ENCODE measurements at places on chromosomes 2 and 18.
A peak's percentile ranks its signal among the peaks of the same experiment; 100 is the strongest.

GRCh38 chr2:112839407-112840067 is 3.0 kb upstream of the IL1B start:
- DNase-seq: peak; percentile 67

GRCh38 chr2:38237311-38237710 is 139.8 kb downstream of the ATL2 start:
- no peak for DNase-seq

- DNase-seq: peak; percentile 31
These were observed 132.0 kb downstream of the ALPK2 start for GRCh38 chr18:58496937-58497336.

DNA sequence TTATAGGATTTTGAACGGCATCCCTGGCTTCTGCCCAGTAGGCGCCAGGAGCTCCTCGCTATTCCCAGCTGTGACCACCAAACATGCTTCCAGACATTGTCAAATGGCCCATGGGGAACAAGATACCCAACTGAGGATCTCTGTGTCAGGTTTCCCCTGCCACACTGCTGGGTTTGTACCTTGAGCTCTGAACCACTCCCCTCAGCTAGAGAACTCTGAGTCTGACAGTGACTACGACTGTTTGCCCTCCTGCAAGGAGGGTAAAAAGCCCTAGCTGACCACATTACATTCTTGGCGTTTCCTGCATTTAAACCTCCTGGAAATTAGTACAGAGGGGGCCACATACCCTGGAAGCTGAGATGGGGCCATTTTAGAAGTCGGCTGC is 12.4 kb downstream of the LRRFIP1 start:
- no peak for DNase-seq

GRCh38 chr18:9494778-9495331 is 19.5 kb downstream of the RALBP1 start:
- no peak for DNase-seq

- DNase-seq: no peak
These were observed 209.7 kb downstream of the WDPCP start for GRCh38 chr2:63378589-63378988.

- no peak for DNase-seq
These were observed 27.5 kb downstream of the SOS1 start for GRCh38 chr2:39093218-39093898.

DNA sequence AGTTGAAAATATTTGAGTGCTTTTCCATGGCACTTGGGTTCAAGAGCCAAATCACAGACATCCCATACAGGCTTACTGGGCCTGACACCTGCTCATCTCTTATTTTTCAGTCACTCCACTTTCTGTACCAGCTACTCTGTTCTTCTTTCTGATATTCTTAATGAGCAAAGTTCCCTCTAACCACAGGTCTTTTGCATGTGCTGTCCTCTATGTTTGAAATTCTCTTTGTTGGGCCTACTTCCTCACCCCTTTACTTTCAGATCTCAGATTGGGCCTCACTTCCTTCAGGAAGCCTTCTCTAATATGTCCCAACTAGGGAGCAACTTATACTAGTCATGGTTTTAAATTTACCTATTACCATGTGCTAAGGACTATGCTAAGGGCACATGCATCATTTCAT is 81.8 kb upstream of the RBMS1 start:
- DNase-seq: no peak

- peak; percentile 17 for DNase-seq
These were observed 102.5 kb downstream of the SP3 start for GRCh38 chr2:173862612-173863217.

DNA sequence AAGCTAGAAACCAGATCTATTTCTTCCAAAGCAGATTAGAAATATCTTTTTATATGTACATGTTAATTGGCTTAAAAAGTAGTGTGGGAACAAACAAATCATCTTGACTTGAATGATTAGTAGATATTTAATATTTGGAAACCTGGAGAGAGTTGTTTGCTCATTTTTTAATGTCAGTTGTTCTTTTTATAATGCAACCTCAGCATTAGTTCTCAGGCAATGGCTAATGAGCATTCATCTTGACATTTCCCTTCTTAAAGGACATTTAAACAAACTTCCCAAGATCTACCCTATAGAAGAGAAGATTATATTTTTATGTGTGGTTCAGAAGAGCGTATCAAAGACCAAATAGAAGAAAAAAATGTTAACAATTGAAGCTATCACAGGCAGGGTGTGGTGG is 334.0 kb downstream of the CTNNA2 start:
- DNase-seq: no peak

GRCh38 chr18:51182824-51183223 is 14.7 kb downstream of the MEX3C start:
- DNase-seq: no peak

DNA sequence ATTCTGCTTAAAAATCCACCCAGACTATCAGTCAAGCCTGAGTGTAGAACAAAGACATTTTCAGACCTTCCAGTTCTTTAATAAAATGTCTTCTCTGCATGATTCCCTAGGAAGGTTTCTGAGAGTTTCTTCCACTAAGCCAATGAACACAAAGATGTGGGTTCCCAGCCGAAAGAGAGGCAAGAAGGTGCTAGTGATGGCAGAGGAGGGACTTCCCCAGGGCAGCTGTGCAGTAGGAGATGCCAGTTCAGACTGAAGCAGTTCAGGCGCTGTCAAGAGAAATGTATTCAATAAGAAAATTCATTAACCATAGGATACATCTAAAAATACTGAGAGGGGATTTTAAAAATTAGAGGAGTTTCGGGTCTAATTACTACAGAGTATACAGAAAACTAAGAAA is 83.3 kb downstream of the RND3 start:
- DNase-seq: no peak

DNA sequence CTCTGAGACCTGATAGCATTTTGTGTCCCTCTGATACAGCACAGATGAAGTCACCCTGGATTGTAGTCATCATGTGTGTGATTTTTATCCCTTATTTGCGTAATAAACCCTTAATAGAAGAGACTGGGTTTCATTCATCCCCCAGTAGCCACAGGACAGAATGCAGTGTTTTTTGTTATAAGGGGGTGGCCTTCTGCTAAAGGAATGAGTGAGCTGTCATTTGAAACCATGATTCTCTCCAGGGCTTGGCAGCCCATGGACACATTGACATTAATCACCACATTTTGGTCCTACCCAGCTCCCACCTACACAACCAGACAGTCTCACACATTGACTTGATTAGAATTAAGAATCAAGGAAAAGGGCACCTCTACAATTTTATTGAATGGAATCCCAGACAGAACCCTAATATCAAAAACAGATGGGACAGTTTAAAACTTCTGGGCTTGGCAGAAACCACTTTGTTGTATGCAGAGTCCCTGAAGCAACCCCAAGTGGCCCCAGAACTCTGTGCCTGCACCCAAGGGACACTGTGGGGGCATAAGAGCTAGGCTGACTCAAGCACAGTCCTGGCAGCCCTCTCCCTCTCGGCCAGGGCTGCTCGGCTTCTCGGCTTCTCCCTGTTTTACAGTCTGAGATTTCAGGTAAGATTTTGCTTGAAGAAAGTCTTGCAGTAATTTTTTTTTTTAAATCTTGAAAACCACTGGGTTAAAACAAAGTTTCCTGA is 254.0 kb upstream of the SLC14A2 start:
- no peak for DNase-seq

GRCh38 chr18:58015065-58015780 is 28.8 kb upstream of the NEDD4L start:
- no peak for DNase-seq

DNA sequence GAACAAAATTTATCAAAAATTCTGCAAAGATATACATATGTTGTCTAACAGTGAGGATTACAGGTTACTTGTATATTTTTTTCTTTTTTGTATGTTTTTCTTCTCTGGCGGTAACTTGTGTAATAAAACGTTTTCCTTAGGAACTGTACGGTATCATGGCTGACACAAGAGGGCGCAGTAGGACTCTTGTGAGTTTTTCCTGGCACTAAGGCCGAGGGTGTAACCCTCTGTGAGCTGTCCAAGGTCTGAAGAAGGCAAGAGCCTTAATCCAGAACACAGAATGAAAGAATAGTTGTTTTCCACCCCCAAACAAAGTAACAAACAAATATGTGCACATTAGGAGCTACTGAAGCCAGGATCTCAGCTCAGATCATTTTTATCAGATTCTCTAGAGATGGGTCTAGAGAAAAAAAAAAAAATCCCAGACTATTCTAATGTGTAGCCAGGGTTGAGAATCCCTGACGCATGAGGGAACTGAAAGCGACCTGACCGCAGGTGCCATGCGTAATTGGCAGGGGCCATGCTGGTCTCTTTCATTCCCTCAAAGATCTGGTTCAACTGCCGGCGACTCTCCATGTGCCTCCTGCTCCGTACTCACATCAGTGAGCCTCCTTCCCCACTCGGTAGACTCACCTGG is 27.0 kb downstream of the TMEM200C start:
- peak; percentile 87 for DNase-seq

GRCh38 chr2:153143540-153143939 is 335.0 kb downstream of the RPRM start:
- DNase-seq: no peak

GRCh38 chr2:70975237-70975636 is 3.2 kb upstream of the ANKRD53 start:
- no peak for DNase-seq

- no peak for DNase-seq
These were observed 52.5 kb downstream of the LRPPRC start for GRCh38 chr2:43943323-43943722.

DNA sequence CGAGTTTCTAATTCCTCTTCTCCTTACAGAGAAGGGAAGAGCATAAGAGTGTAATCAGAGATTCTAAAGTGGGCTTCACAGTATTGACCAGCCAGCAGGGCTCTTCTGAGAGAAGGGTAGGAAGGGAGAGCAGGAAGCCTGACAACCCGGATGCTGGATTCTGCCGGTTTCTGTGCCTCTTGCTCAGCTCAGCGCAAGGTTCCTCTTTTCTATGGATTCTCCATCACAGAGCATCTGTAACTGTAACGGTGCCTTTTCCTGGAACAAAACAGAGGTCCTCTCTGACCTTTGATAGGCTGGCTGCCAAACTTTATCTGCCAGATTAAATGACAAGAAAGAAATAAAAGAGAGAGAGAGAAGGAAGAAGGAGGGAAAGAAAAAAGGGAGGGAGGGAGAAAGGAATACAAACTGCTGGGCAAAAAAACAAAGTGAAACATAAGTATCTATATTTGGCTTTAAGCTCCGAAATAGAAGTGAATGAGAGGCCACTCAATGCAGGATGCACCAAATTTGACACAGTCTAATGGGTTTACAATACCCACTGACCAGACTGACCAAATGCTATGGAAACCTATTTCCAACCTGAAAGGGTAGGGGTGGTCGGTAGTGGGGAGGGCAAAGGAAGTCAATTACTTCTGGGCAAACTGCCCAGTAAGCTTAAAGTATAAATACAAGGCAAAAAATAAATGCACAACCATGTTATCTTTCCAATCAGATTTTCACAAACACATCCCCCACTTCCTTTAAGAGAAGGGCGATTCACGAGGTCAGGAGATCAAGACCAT is 59.2 kb downstream of the PIEZO2 start:
- peak; percentile 39 for DNase-seq
